ENCODE measurements at places on chromosomes 1 and 21.

DNA sequence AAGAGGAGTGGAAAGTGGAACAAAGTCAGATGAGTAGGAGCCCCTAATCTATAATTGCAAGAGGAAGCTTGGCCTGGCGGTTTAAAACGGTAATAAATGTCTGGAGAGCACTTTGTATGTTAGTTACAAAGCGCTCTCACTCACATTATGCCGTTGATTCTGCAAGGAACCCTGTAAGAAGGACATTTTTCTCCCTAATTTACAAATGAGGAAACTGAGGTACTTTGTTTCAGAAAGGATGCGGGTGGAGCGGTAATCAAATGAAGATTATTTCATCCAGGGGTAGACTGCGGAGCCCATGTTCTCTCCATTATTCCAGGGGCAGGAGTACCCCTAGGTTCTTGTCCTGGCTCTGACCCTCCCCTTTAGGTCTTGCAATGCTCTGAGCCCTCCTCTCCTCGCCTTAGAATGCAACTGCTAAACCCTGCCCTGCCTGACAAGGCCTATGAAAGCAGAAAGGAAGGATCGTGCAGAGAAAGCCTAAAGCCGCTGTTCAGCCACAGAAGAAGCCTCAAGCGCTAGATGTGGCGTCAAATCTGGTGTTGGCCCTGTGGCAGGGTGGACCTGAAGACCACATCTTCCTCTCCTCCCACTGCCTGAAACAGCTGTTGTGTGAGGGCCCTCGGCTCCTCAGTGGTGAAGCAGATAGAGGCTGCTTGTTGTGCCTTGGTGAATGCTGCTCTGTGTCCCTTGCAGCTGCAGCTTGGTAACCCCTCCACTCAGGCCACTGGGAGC, 588 bp upstream of the PACC1 start:
- DNase-seq = no peak

DNA sequence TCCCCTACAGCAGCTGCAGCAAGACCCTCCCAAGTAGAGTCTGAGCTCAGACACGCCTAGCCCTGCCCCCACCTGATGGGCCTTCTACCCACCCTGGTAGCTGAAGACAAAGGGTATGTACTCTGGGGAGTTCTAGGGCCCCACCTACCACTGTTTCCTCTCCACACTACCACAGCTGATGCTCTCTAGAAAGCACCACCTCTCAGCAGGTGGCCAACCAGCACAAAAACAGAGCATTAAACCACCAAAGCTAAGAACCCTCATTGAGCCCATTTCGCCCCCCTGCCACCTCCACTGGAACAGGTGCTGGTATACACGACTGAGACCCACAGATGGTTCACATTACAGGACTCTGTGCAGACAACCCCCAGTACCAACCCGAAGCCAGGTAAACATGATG, 258.9 kb downstream of the SETD4 start:
- no peak for DNase-seq

DNA sequence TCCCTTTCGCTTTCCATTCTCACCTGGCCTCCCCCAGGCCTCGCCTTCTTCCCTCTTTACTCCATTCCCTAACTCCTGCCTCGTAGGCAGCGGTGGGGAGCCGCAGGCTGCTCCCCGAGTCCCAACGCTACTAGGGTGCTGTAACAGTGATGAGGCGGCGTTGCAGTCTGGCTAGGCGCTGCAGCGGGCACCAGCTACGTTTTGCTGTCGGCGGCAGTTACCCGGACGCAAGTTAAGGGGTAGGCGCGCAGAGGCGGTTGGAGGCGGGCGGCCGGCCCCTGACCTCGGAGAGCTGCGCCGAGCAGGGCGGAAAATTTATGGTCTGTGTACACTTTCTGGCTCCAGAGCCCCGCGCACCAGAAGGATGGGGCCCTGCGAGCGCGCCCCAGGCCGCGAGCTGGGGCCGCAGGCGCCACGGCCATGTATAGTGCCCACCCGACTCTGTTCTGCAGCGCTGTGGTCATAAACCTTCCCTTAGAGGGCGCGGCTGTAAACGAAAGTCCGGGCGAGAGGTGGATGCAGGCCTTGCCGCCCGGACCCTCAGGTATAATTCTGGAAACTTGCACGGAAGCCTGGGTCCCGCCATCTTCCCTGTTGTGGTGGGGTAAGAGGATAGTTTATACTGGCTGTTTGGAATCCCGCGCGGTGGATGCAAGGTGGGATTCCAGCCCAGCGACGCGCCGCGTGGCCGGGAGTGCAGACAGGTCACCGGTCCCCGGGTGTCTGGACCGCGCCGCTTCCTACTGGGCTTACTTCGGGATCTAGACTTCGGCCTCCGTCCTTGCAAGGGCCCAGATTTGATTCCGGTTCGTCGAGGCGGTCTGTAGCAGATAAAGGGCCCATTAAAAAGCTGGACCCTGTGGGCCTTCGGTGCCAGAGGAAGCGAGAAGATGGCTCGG, 15.0 kb downstream of the HLX start:
- no peak for DNase-seq

DNA sequence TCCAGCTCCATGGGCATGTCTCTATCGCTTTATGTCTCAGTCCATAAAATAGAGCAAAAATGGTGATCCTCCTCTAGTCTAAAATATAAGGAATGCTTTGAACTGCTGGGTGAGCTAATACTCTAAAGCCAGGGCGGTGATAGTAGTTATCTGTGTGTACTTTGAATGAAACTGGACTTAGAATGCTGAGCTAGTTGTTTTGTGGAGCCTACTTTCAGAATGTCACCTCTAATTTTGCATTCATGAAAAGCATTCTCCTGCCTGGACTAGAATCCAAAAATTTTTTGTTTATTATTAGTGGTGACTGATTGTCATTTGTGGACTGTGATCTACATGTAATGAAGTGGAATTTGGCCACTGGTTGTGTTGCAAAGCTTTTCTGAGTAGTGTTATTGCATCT, 241.6 kb upstream of the C1orf105 start:
- no peak for DNase-seq

GRCh38 chr1:31140299-31140698, 74.8 kb upstream of the PUM1 start:
- DNase-seq = no peak
